NCI-H1092 (cell line): ENCODE measurements at places on chromosomes 2 and 18.

DNA sequence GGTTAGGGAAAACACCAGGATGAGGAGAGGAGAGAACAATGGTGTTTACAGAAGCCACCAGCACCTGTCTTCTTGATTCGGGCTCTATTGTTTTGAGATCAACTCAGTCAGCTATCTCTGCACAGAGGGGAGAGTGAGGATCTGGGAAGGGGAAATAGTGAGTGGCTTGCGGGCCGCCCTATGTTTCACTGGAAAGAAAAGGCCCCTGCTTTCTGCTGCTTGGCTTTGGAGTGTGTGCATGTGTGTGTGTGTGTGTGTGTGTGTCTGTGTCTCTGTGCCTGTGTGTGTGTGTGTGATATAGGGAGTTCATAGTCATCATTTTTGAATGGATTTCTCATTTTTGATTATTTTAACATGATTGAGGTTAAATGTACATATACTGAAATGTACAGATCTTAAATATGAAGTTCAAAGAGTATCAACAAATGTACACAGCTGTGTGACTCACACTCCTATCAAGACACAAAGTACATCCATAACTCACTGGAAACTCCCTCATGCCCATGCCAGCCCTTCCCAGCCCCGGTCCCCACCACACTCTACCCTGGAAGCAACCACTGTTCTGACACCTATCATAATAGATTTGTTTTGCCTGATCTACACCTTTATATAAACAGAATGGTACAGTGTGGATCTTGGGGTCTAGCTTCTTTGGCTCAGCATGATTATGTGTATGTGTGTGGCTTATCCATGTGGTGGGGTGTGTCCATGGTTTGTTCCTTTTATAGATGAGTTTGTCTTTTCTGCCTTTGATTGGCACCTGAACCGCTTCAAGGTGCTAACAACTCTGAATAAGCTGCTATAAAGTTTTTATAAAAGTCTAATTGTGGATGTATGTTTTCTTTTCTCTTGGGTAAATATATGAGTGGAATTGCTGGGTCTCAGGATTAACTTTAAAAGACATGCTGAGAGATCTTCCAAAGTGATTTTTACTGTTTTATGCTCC is 258.3 kb downstream of the SETBP1 start:
- DNase-seq = peak; percentile 87

DNA sequence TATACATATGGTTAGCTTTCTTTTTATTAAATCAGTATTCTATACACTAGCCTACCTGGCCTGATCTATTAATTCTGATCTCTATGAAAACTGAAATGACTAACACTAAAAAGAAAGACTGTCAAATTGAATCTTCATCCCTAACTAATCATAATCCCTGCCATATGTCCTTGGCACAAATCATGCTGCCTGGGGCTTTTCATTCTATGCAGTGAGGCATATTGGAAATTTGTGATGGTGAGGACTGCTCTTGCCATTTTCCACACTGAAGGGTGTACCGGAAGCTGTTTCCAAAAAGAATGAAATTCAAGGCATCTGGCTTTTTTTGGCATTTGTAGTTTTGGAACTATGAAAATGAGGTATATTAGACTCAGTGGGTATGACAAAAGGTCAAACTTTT is 39.7 kb downstream of the RAPGEF4 start:
- DNase-seq = no peak

- DNase-seq = no peak
Measured at GRCh38 chr2:46521215-46521683, 41.9 kb downstream of the TMEM247 start.

DNA sequence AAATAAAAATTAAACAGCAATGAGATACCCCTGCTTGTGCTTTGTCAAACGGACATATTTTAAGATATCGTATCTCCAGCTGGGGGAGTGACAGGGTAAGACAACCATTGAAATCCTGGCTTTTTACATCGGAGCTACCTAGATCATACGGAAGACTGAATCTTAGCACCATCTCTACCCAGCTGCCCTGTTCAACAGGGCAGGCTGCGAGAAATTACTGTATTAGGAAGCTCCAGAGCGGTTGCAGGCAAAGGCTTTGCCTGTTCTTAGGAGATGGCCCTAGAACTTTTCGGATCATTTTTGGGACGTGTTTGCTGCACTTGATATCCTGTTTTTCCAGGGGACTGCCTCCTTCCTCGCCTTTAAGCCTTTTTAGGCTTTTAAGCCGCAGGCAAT is 2.0 kb upstream of the PRKCE start:
- DNase-seq = no peak

- DNase-seq = no peak
Measured at GRCh38 chr2:45072862-45073237, 63.6 kb upstream of the SIX2 start.

DNA sequence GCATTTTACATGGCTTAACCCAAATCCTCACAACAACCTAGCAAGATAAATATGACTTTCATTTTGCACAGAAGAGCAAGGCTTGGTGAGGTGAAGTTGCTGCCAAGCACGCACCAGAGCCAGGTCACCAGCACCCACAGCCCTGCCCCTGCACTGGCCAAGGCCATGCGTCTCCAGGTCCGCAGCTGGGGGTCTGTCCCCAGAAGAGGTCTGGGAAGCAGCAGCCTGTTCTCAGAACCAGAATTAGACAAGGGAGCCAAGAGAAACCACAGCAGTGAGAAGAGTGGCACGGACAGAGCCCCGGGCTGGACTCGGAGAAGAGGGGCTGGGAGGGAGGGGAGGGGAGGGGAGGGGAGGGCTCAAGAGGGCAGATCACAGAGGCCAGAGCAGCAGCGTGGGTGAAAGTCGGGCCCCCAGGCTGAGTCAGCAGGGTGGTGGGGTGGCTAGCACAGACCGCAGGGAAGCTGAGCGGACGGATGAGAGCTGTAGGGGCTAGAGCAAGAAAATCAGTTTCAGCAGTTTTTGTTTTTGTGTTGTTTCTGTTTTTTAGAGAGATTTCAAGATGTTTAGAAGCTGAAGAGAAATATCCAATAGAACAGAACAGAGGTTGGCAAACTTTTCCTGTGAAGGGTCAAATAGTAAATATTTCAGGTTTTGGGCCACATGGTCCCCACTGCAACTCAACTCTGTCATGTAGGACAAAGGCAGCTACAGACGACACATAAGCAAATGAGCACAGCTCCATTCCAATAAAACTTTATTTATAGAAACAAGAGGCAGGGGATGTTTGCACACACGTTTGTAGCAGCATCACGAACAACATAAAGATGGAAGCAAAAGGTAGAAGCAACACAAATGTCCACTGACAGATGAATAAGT is 7.4 kb upstream of the MTERF4 start:
- DNase-seq = no peak

DNA sequence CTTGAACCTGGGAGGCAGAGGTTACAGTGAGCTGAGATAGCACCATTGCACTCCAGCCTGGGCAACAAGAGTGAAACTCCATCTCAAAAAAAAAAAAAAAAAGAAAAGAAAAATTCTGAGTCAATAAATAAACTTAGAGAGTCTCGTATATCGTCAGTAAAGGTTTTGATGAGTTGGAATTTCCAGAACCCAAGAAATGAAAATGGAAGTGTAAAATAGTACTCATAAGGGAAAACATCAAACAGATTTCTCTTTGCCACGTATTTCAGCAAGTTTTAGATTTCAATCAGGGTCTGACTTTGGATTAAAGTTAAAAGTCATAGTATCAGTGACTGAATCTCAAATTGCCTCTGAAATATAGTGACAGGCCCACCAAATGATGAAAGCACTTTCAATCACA is 71.4 kb upstream of the SPOPL start:
- DNase-seq = no peak

DNA sequence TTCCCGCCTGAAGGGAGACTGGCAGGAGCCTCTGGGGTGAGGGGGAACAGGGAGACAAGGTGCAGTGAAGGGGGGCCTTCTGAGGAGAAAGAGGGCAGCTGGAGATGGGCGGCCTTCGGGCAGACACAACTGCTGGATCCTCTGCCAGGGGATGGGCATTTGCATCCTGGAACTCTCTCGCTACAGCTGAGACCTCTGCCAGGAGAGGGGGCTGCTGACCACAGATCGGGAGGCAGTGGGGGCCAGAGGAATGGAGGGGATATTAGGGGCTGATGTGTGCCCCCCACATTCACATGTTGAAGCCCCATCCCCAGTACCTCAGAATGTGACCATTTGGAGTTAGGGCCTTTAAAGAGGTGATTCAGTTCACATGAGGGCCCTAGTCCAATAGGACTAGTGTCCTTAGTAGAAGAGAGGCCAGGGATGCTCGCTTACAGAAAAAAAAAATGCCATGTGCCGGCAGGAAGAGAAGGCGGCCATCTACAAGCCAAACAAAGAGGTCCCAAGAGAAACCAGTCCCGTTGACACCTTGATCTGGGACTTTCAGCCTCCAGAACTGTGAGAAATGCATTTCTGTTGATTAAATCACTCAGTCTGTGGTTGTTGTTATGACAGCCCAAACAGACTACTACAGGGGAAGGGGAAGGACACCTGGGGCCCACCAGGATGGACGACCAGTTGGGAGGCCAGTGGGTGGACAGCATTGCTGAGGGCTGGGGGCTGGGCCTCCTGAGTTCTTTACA is 50.0 kb downstream of the TRABD2A start:
- DNase-seq = no peak

DNA sequence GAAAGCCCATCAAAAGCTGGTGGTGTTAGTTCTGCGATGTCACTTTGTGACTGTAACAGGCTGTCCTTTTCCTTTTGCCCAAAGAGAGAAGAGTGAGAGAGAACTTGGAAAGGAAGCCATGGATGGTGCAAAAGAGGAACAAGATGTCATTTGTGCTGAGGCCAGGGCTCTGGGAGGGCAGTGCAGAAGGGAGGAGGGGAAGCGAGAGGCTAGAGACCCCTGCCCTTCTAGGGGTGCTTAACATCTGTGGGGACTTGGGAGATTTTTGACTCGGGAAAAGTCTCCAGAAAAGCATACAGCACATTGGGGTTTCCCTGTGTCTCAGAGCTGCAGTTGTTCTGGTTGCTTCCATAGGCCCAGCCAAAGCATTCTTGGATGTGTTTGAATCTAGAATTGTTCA is 49.6 kb downstream of the ZBTB7C start:
- no peak for DNase-seq
